GM06990 (cell line): ENCODE measurements at places on chromosomes 3 and 15.

DNA sequence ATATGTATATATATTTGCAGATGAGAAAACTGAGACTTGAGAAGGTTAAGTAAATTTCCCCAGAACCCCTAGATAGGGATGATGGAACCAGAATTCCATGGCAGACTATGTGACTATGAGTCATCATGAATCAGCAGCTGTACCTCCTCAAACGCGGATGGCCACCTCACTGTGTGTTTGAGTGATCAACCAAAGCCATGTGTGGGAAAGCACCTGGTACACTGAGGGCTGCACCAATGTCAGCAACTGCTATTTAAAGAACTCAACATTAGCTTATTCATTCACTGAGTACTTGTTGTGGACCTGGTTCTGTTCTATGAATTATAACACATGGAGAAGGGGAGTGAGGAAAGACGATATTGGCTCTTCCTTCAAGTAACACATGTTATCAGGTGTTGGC, 377.0 kb downstream of the GAP43 start:
- peak; percentile 53 for DNase-seq

GRCh38 chr3:10940106-10940505, 52.4 kb upstream of the SLC6A1 start:
- DNase-seq = no peak

DNA sequence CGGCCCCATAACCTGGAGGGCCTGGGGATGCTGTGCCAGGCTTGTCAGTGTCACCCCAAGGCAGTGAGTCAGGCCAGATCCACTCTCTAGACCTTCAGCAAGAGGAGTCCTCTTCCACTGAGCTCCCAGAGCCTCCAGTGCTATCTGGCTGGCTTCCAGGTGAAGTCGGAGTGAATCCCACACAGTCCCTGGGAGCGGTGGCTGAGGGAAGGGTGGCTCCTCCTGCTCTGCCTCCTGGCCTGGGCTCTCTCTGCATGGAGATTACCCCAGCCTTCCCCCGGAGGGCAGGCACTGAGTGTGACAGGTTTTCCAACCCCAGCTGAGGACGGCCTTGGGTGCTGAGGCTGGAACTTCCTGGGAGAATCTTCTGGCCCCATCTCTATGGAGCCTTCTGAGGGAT, 82.7 kb downstream of the EPHB1 start:
- no peak for DNase-seq

DNA sequence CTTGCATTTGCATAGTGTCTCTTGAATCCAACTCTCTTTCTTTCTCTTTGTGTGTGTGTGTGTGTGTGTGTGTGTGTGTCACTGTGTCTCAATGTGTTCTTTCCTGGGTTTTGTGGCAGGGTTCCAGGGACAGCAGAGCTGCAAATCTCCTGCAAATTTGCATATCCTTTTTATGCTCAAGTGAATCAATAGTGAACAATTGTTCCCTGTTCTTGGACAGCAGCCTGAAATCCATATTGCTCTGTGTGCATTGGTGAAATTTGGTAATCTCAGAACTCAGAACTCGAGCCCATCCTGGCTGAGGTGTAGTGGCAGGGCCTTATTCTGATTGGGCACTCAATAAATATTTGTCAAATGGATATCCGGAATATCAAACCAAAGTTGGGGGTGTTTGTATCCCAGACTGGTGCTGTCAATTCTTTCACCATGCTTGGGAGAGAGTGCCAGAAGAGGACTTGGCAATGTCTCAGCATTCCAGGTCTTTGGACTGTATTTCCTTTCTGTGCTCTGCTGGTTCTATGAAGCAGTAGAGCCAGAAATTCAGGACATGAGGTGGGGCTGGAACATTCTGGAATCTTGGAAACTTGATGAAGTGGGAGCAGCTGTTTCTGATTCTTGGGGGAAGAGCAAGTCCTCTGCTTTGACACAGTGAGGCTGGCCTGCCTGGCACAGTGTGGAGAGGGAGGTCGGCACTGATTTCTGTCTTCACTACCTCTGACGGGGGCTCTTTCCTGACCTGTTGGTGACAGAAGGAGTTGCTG, 380.6 kb upstream of the C2CD4B start:
- DNase-seq = no peak

- no peak for DNase-seq
Measured at GRCh38 chr15:41982133-41982930, 10.0 kb upstream of the EHD4 start.

DNA sequence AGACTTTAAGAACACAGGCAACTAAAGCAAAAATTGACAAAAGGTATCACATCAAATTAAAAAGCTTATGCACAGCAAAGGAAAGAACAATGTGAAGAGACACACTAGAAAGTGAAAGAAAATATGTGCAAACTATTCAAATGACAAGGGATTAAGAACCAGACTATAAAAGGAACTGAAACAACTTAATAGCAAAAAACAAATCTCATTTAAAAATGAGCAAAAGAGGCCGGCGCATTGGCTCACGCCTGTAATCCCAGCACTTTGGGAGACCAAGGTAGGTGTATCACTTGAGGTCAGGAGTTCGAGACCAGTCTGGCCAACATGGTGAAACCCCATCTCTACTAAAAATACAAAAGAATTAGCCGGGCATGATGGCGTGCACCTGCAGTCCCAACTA, 14.4 kb downstream of the NGLY1 start:
- DNase-seq = peak; percentile 34

DNA sequence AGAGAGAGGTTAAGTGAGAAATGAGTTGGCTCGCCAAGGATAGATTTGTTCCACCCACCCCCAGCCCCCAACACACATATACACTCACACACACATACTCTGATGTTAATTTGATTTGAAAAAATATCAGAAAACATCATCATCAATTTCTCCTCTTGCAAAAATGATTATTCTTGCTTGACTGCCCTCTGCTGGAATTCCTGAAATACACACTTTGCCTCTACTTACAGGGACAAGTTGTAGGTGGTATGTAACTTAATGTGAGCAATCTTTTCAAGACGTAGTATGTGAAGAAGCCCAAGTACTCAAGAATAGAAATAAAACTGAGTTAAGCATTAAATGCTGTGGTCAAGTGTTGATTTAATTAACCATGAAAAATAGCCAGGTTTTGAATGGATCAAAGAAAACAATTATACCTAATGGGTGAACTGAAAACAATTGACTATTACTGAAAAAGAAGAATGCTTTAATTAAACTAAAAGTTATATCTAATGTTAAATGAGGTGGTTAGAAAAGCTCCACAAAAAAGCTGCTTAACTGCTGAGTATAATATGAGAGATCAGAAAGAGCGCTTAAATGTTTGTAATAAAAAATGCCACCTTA, 46.6 kb upstream of the MDFIC2 start:
- no peak for DNase-seq

DNA sequence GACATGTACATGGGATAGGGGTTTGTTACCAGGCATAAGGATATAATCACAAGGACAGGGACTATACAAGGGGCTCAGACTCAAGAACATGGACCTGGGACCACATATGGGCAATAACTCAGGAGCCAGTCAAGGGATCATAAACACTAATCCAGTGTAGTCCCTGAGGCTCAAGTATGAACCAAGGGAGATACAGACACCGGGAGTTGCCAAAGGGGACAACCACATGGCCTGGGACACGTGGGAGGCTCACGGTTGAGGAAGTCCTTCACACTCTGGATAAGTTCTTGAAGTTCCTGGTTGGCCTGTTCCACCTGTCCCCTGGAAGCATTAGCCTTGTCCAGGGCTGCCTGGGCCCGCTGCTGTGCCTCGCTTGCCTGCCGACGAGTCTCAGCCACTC, 1.8 kb upstream of the USP19 start:
- DNase-seq = no peak

DNA sequence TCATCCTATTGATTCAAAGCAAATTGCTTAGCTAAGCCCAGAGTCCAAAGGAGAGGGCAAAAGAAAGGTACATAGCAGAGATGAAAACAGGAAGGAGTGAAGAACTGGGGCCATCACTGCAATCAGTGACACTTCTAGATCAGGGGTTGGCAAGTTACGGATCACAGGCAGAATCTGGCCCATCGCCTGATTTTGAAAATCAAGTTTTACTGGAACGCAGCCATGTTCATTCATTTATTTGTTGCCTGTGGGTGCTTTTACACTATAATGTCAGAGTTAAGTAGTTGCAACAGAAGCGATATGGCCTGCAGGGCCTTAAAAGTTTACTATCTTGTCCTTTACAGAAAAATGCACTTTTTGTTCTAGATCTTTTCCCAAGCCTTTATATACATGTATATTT, 271.7 kb upstream of the TOPAZ1 start:
- DNase-seq = no peak

- no peak for DNase-seq
Measured at GRCh38 chr15:77266708-77267386, 153.1 kb downstream of the PEAK1 start.

- no peak for DNase-seq
Measured at GRCh38 chr3:53581671-53582070, 87.3 kb downstream of the CACNA1D start.

GRCh38 chr15:92384381-92384780, 9.3 kb upstream of the ST8SIA2 start:
- no peak for DNase-seq

DNA sequence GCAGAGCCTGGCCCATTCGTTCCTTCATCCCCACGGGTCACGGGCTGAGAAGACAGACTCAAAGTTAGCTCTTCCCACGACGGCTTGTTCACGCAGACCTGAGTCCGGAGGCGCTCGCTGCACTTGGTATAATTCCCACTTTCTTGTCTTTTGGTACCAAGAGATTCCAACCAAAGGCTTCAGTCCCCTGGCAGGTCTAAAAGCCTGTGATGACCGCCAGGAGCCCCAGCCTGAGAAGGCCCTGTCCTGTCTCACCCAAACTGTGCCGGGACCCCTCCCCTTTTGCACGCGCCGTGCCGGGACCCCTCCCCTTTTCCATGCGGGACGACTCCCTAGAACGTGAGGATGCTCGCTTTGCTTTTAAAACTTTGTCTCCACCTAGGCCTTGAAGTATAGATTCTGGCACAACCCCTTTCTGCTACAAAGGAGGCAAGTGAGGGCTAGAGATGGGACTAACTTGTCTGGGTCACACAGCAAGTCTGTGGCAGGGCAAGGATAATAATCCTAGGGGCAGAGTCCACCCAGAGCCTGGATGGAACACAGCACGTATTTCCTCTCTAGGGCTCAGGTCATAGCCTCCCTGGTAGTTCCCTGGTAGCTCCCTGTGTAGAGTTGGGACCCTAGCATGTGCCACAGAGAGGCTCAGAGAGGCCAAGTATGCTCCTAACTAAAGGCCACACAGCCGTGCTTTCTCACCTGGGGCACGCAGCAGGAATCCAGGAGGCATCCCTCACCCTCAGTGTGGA, 211.3 kb downstream of the XXYLT1 start:
- no peak for DNase-seq

DNA sequence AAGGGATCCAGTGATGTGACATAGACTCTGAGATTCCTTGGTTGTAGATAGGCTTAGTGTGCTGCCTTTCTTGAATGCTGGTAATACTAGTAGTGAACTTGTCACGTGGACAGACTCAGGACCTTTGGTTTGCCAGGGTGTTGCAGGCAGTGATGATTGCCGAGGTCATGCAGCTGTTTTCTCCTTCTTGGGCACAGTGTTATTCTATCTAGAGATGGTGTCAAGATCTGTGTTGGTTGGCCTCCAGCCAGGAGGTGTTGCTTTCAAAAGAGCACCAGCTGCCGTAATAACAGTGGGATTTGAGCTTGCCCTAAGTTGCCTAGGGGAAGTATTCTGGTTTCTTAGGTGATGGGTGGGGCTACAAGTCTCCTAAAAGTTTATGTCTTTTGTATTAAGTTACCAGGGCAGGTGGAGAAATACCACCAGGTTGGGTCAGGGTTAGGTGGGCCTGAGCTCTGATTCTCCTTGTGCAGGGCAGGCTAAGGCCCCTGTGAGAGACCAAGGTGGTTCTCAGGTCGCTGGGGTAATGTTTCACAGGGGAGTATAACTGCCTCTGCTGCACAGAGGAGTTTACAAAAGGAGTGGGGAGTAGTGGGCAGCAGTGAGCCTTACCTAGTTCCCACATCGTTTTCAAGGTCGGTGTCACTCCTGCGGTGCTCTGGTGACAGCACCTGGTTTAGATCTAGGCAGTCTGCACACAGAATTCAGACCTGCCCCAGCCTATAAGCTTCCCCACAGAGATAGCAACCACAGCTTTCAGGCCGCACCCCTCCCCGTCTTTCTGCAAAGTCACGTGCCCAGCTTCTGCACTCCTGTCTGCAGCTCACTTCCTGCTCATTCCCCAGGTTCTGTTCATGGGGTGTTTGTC, 350.3 kb downstream of the DOCK3 start:
- DNase-seq = no peak

DNA sequence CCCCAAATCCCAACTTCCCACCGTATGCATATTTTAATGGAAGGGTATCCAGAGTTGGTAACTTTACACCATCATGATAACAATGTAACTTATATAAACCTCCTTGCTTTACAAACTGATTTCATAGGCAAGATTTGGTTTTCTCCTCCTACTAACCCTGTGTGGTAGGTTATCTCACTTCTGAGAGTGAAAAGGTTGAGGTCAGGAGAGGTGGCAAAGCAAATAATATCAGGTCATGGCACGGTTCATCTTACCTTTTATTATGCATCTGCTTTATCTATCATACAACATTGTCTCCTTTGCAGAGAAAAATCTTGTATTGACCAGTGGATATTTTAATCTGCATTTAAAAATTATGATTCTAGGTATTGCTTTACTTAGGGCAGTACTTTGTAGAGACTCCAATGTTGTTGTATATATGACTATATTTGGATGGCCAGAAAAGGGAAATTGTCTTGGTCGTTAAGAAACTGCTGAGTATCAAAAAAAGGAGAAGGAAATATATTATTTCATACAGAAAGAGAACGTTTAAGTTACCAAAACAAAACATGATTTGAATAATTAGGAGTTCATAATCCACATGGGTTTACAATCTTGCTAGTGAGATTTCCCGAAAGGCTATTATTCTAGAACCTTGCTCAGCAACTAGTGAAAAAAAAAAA, 30.4 kb downstream of the NFKBIZ start:
- DNase-seq = no peak

- no peak for DNase-seq
Measured at GRCh38 chr3:168847291-168847883, 751.7 kb upstream of the GOLIM4 start.

DNA sequence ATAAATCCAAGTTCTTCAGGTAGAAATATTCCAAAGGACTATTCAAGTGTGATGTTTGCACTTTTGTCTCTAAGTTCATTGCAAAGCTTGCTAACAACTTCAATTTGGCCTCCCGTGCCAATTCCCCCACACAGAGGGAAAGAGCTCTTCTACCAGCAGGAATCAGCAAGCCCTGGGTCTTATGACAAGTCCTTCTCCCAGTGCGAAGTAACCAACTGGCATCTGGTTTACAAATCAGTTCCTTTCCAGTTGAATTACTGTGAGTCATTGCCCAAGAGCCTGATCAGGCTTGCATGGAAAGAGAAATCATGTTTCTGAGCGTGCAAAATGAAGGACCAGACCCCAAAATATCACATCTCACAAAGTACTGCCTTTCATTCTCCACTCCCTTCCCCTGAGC, 62.7 kb upstream of the SLCO3A1 start:
- DNase-seq = no peak

DNA sequence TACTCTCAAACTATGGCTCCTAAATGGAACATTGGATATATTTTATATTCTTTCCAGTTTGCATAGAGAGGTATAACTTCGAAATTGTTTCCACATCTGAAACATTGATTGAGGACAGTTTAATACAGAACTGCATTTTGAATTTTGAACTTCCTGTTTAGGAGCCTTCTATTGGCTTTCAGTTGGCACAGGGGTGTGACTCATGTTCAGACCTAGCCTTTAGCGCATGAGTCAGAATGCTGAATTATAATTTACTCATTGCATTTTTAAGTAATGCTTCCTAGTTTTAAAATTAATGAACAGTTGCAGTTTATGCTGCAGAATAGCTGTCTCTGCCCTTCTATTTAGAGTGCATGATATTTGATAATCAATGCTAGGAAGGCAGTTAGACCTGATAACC, 751.7 kb downstream of the CADM2 start:
- DNase-seq = no peak
